ENCODE measurements at places on chromosomes 7 and 10.

- no peak for DNase-seq
These were observed 30.5 kb downstream of the ANXA11 start for GRCh38 chr10:80174641-80175395.

GRCh38 chr10:78869508-78870454 is 199.0 kb upstream of the ZMIZ1 start:
- DNase-seq: peak; percentile 13

DNA sequence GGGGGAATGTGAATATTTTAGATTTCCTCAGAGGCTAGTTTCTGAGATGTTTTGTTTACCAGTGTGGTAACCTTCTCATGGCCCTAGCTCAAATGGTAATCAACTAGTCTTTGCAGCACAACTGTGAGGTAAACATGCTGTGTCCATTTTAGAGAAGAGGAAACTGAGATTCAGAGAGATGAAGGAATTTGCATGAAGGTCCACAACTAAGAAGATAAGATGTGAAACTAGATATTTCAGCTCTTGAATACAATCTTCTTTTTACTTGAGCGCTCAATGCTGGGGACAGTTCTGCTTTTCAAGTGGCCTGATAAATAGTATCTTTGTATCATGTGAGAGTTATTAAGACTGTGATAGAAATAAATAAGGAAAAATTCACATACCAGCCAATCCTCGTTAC is 245.4 kb downstream of the AUTS2 start:
- DNase-seq: no peak

DNA sequence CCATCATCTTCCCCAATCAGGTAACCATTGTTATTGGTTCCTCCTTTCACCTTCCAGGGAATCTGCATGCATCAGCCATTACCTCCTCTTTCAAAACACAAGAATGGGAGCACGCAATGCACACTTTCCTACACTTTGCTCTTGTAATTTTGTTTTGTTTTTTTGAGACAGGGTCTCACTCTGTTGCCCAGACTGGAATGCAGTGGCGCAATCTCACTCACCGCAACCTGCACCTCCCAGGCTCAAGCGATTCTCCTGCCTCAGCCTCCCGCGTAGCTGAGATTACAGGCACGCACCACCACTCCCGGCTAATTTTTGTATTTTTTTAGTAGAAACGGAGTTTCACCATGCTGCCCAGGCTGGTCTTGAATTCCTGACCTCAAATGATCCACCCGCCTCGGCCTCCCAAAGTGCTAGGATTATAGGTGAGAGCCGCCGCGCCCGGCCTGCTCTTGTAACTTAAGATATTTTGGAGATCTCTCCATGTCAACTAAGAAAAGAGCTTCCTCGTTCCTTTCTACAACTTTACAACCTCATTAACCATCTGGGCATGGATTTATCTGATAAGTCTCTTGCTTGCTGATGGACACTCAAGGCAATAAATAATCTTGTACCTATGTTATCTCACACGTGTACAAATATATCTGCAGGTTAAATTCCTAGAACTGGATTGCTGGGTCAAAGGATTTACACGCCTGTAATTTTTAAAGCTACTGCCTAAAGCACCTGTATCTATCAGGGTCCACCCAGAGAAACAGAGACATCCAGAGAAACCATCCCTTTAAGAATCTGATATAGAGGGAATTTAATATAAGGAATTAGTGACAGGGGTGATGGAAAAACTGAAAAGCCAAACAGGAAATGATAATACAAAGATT is 4.2 kb downstream of the CYTH3 start:
- DNase-seq: no peak

DNA sequence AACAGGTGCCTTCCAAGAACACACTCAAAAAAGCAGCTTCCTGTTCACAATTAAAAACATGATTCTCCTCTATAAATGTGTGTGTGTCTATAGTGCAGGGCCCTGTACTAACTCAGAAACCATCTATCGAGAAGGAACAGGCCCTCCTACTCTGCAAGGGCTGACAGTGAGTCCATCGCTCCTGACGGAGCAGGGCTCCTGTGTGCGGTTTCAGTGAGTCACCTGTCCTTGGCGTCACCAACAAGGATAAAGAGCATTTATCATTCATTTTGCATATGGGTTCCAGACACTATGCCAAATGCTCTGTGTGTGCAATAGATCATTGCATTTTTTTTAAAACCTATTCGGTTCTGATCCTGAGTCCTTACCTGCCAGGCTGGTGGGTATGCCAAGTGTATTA is 63.7 kb downstream of the TACC2 start:
- no peak for DNase-seq

GRCh38 chr7:75704928-75705327 is 33.8 kb downstream of the HIP1 start:
- DNase-seq: no peak

DNA sequence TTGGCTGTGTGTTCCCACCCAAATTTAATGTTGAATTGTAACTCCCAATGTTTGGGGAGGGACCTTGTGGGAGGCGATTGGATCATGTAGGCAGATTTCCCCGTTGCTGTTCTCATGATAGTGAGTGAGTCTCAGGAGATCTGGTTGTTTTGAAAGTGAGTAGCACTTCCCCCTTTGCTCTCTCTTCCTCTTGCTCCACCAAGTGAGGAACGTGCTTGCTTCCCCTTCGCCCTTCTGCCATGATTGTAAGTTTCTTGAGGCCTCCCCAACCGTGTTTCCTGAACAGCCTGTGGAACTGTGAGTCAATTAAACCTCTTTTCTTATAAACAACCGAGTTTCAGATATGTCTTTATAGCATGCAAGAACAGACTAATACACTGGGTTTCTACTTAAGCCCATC is 176.3 kb downstream of the CDK14 start:
- DNase-seq: no peak

- no peak for DNase-seq
These were observed 8.0 kb upstream of the SPOCK2 start for GRCh38 chr10:72096115-72097000.

- DNase-seq: no peak
These were observed 34.5 kb upstream of the GSAP start for GRCh38 chr7:77450613-77451012.

DNA sequence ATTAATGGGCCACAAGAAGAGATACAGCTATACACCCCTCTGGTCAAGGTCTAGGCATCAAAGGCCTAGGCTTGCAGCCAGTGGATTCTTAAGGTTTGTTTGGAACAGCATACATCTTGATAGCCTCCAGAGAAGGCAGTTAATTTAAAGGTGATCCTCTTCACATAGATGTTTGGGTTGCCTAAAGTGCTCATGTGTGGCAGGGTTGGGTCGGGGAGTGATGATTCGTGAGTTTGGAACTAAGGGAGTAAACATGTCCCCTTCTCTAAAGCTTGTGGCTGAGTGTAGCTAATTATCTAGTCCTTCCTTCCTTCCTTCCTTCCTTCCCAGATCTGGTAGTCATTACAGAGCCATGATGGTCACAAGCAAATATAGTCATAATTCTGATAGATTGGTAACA is 12.4 kb downstream of the PCLO start:
- DNase-seq: no peak

- DNase-seq: no peak
These were observed 1.2 kb upstream of the NOM1 start for GRCh38 chr7:156948361-156948760.

DNA sequence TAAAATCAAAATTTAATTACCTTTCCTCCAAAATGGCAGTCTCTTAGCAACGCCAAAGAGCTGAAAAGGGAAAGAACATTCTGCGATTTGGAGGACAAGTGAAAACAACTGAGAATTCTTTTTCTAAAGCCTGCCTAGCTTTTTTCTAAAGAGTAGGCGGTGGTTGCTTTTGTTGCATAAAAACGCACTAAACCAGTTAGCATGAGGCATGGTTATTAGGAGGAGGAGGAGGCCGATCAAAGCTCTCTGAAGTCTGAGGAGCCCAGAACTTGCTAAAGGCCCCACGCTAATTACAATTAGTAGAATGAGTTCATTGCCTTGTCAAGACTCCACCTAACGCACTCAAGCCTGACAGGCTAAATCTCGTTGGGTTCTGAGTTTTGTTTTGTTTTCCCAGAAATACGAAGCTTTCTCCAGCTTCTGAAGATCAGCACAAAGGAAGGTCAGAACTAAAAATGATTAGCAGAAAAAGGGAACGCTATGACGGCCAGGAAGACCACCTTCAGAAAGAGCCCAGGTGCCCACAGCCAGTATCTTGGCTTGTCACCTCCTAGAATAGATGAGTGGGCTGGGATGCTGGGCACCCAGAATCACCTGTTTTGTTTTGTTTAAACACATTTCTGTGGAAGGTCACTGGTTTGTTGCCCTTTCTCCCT is 72.0 kb downstream of the FGFR2 start:
- DNase-seq: no peak

GRCh38 chr7:98418636-98419315 is 17.9 kb upstream of the BAIAP2L1 start:
- peak; percentile 88 for DNase-seq

GRCh38 chr10:114336823-114337509 is 67.3 kb downstream of the AFAP1L2 start:
- DNase-seq: no peak

- no peak for DNase-seq
These were observed 92.6 kb downstream of the LRRC4 start for GRCh38 chr7:127938588-127938987.

- no peak for DNase-seq
These were observed 92.7 kb upstream of the GPR141 start for GRCh38 chr7:37590824-37591223.

DNA sequence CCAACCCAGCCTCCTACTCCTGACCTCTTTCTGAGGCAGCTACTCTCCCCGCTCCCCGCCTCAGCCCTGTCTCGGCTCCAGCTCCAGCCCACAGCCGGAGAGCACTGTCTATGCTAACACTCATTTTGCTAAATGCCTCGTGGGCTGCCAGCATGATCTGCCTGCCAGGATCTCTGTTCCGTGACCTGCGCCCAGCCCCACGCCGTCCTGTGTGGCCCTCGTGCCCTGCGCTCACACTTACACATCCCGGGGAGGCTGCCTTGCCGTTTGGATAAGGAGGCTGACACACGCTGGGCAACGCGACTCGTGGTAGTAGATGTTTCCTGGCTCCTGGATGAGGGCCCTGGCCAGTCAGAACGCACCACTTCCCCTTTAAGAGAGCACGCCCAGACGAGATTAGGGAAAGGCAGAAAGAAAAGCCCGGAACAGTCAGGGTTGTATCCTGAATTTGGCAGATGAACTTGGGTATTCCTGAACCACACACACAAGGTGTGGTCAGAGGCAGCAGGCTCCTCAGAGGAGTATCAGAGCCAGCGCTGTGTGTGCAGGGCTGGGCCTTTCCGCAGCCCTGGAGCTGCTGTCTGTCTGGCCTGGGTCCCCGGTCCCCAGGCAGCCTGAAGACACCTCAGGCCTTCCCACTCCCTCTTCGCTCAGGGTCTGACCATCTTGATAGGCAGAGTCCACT is 97.7 kb upstream of the EFCAB10 start:
- DNase-seq: peak; percentile 88

- DNase-seq: no peak
These were observed 8.1 kb upstream of the TMEM72 start for GRCh38 chr10:44902941-44903545.

GRCh38 chr10:70432561-70433263 is 8.8 kb downstream of the NODAL start:
- no peak for DNase-seq

DNA sequence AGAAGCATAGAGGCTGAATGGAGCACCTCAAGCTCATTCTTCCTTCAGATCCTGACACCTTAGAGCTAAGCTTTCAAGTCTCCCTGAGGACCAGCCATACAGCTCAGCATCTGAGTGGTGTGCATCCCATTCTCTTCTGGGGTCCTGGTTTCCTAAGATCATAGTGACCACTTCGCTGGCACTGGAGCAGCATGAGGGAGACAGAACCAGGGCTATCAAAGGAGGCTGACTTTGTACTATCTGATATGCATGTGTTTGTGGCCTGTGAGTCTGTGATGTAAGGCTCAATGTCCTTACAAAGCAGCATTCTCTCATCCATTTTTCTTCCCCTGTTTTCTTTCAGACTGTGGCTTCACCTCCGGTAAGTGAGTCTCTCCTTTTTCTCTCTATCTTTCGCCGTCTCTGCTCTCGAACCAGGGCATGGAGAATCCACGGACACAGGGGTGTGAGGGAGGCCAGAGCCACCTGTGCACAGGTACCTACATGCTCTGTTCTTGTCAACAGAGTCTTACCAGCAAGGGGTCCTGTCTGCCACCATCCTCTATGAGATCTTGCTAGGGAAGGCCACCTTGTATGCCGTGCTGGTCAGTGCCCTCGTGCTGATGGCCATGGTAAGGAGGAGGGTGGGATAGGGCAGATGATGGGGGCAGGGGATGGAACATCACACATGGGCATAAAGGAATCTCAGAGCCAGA is 31.0 kb downstream of the PRSS2 start:
- DNase-seq: no peak

DNA sequence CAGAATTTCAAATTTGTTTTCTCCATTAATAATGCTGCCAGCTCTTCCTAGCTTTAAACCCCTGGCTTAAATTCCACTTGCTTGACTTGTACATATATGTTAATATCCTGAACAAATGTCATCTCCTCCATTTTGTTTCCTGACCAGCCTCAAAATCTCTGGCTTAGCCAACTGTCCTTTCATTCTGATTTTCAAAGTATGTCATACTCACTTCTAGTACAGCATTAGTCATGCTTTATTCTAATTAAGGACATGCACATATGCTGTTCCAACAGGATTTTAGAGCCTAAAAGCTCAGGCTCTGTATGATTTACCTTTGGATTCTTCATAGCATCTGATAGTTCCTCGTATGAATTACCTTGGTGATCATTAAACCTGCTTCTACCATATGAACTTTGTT is 158.3 kb downstream of the ZNF438 start:
- no peak for DNase-seq

DNA sequence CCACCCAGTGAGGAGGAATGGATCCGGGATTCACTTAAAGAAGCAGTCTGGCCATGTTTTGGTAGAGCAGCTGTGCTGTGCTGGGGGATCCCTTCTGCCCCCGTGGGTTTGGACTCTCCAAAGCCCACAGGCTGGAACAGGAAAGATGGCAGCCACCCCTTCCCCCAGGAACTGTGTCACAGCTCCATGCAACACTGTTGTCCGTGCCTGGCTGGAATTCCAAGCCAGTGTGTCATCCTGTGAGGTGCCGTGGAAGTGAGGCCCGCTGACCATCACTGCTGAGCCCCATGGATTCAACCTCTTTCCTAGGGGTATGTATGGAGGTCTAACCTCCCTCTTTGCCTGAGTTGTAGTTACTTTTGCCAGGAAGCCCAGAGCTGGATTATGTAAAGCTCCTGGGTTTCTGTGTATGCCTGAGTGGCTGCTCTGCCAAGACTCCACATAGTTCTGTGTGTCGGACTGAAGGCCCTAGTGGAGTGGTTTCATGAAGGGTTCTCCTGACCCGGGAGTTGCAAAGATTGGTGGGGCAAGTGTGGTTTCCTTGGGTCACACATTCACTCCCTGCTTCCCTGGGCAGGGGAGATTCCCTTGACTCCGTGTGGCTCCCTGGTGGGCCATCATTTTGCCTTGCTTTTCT is 35.1 kb upstream of the PCGF5 start:
- no peak for DNase-seq

DNA sequence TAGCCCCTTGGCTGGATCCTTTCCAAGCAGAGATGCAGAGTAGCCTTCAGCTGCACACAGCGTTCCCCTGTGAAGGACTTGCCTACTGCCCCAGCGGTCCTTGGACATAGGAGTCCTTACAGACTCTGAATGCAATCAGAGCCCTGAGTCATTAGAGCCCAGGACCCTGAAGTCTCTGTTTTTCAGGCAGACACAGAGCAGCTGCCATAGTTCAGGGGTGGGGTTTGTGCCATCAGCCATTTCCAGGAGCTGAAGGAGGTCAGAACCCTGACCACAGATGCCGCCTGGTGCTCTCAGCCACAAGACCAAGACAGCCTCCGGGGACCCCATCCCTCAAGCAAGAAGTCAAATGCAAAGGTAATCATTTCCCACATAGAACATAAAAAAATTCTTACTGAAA is 32.8 kb upstream of the WDFY4 start:
- no peak for DNase-seq

- peak; percentile 29 for DNase-seq
These were observed 1.2 kb downstream of the BAG3 start for GRCh38 chr10:119652361-119652730.

All from colonic mucosa (tissue), 4 donors.